ENCODE measurements at places on chromosomes 11 and 22. TPM values are rescaled to one million over a fixed set of nuclear protein-coding genes. Genes with fewer than 3 reads are reported as not detected.

Gene OR51B5
- not detected for total RNA-seq

DNA sequence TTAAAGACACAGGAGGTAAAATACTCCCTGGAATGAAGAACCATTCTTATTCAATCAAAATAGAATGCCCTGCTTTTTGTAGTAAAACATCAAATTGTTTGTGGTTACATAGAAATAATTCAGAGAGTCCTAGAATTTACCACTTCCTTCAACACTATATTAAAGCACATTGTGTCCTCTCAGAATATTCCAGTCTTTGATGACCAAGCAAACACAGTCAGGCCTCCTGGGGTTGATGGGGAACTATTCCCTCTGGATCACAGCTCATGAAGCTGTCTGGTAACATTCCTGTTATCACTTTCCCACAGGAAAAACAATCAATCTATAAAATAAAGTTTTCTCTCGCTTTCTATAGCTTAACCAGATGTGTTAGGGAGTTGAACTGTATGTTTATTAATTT lies 389.3 kb downstream of the KCNA4 start:
- H3K27ac ChIP-seq: no peak overlapping the region
- no peaks in the 10 kb centered on the region for H3K27me3 ChIP-seq
- peaks cover 5% of the 10 kb centered on the region for H3K4me1 ChIP-seq
- no peaks in the 10 kb centered on the region for H3K36me3 ChIP-seq
- no peak for DNase-seq
- H3K4me3 ChIP-seq: no peak overlapping the region

- H3K27ac ChIP-seq: no peak overlapping the region
- no peak overlapping the region for H3K4me3 ChIP-seq
- no peaks in the 10 kb centered on the region for H3K27me3 ChIP-seq
- no peak for DNase-seq
These were observed 46.8 kb downstream of the TRIM44 start for GRCh38 chr11:35709376-35709775.

DNA sequence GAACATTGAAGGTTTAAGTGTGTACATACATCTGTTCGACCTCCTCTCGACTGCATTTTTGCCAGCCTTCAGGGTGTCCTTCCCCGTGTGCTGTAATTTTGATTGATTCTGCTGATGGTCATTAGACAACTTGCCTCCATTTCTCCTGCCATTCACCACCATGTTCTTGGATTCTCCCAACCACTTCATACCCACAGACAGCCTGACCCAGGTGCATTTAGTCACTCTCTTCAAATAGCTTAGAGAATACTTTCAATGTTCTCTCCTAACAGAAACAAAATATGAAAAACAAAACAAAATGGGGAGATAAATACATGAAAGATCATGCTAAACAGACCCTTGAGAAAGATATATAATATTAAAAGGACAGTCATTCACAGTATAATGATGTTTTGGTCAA lies 23.2 kb downstream of the KMT5B start:
- H3K4me1 ChIP-seq: peaks cover 10% of the 10 kb centered on the region
- H3K27ac ChIP-seq: no peak overlapping the region
- DNase-seq: no peak
- no peaks in the 10 kb centered on the region for H3K27me3 ChIP-seq
- no peaks in the 10 kb centered on the region for H3K36me3 ChIP-seq
- H3K4me3 ChIP-seq: no peak overlapping the region

Gene TPBGL
- 0.25 TPM for total RNA-seq

Gene OR5M10
- total RNA-seq: not detected
